ENCODE measurements at places on chromosomes 7 and 10. TPM values are rescaled to one million over a fixed set of nuclear protein-coding genes. Genes with fewer than 3 reads are reported as not detected.

Gene GIMAP2
- 45.6 TPM for polyA plus RNA-seq

Gene PRSS37
- polyA plus RNA-seq = not detected

Gene PNLIPRP1
- polyA plus RNA-seq = not detected

Gene GSTK1
- polyA plus RNA-seq = 427 TPM

Gene ANXA11
- polyA plus RNA-seq = 95.6 TPM

Gene CALN1
- not detected for polyA plus RNA-seq

Gene IFIT1B
- polyA plus RNA-seq = not detected

Gene GRID1
- not detected for polyA plus RNA-seq

Gene CAMK2B
- polyA plus RNA-seq = not detected

Gene LAMB1
- 0.42 TPM for polyA plus RNA-seq

Data from CD14-positive monocyte (primary cell).